SHP77 treated with DMSO at 0.1 percent for 48 hours (cell line): ENCODE measurements at places on chromosomes 16 and 17.

DNA sequence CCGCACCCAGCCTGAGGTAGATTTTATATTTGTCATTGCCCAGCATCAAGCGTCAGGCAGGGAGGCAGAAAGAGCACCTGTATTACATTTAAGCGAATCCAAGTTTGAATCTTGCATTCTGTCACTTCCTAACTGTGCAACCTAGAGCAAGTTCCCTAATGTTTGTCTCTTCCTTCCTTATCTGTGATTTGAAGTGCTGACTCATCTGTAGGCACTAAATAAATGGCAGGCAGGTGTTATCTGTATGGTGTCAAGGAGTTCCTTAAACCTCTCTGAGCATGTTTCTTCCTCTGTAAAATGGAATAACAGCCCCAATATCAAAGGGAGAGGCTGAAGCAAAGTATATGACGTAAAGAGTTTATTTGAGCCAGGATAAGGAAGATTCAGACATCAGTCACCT lies 24.3 kb downstream of the GP2 start:
- DNase-seq = no peak

GRCh38 chr17:66941249-66941648 lies 23.3 kb upstream of the CACNG4 start:
- DNase-seq = no peak

- no peak for DNase-seq
Observed at GRCh38 chr17:61007980-61008379, 330.3 kb downstream of the BCAS3 start.

DNA sequence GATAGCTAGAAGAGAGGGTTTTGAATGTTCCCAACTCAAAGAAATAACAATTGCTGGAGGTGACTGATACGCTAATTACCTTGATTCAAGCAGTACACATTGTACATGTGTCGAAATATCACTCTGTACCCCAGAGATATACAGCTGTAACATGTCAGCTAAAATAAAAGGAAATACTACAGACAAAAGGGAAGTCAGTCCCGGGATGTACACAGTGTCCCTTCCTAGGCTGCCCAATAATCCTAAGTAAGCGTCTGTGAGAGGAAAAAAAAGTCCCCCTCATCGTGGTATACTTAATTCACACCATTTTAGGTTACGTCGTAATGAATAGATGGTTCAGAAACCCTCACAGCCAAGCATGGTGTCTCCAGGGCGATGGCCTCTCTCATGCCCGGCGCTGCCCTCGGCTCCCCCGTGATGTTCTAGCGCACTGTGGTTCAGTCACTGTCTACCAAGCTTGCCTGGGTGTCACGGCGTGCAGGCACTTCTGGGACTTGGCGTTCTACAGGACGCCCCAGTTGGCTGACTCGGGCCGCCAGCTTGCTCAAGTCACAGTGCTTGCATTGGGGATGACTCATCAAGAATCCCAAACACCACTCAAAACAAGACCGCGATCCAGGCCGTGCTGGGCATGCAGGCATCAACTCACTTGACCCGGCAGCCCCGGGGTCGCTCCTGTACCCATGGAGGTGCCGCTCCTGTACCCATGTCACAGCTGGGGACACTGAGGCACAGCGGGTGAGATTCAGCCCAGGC lies 27.6 kb downstream of the CCDC40 start:
- DNase-seq = no peak

DNA sequence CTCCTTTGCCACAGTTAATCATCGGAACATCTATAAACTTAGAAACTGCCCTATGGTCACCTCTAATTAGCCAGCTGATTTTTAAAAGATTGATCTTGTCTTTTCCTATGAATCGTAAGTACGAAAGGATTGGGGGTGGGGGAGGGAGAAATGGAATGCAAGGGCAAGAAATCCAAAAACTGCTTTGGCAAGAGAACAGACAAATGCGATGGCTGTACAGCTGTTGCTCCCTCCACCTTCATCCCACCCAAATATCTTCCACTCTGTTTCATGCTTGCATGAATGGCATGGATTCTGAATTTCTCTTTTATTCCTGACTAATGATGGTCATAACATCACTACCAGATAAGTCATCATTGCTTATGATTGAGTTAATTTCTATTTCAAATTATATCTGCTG lies 165.7 kb downstream of the STX8 start:
- DNase-seq = no peak

- no peak for DNase-seq
Observed at GRCh38 chr16:68640972-68641371, 4.1 kb upstream of the CDH3 start.

DNA sequence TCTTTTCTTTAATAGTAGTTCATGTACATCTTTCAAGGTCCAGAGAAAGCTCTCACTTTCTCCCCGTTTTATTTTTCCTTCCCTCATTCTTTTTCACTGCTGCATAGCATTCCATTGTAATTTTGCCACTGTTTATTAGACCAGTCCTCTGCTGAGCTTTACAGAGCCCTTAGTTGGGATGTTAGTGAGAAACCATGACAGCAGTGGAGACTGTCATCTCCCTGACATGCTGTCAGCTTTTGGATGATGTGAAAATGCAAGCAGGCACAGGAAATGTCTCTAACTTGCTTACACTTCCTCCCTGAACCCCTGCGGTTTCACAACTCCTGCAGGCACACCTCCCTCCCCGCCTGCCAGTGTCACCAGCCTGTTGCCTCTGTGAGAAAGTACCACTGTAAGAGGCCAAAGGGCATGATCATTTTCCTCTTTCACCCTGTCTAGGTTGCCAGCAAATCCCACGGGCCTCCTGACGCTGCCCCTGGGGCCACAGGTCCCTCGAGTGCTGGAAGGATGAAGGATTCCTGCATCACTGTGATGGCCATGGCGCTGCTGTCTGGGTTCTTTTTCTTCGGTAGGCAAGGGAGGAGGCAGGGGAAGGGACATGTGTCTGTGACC lies at the start of gene ITGAL:
Gene ITGAL (plus strand): TSS at position 415 of the 615 bp plus-strand sequence. CDS start 96 bp downstream, at position 511.
- no peak for DNase-seq

- DNase-seq = no peak
Observed at GRCh38 chr17:61260071-61260797, 139.4 kb upstream of the TBX2 start.

DNA sequence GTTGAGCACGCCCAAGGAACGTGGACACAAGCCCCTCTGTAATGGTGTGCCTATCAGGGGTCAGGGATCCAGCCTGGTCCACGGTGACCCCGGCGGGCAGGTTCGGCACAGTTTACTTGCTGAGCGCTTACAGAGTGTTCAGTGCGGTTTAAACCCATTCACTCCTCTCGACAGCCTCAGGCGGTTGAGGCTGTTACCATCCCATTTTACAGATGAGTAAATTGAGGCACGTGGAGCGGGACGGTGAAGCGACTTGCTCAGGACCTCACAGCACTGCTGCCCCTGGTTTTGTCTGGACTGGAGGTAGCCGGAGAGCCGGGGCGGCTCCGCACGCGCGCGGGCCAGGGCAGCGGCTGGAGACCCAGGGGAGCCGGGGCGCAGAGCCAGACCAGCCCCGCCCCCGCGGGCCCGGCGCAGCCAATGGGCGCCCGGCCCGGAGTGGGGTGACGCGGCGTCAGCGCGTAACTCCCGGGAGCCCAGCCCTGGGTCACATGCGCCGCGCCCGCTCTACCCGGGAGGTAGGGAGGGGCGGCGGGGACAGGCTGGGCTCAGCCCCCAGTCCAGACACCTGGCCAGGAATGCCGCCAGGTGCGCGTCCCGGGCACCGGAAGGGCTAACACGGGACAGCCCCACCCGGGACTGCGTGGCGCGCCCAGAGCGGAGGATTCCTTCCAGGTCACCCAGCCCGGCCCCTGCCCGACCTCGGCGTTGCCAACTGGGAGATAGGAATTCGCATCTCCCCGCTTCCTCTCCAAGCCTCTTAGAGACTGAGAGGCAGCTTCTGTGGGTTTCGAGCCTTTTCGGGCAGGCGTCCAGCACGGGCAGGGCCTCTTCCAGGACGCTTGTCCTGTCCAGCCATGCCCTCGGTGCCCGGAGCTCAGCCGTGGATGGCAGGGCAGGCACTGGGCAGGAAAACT lies 3.3 kb upstream of the SREBF1 start:
- DNase-seq = peak; percentile 87

DNA sequence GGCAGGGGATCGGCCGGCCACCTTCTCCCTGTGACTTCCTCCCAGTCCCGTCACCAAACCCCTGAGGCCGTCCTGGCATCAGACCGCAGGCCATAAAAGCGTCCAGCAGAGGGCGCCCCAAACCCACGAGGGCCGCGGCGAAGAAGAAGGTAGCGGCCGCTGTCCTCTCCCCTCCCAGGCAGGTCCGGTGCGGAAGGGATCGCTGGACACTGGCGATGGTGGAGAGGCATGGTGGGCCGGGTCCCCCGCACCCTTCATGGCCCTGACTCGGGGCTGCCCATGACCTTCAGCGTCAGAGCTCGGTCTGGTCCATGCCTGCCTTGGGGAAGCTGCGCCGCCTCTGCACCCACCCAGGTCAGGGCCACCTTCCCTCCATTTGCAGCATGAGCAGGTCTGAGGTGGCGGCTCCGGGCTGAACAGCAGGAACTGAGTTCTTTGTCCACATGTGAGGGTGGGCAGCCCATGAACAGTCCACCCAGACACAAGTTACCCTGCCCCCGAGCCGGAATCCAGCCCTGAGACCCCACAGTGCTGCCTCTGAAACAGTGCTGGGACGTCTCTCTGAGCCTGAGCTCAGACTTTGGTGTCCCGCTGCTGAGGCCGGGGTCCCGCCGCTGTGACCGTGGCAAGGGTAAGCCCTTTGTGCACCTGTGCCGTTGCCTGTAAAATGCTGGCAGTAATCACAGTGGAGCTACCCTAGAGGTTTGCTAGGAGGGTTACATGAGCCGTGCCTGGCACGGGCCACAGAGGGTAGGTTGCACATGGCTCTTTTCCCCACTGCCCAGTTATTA lies 40.8 kb upstream of the CMIP start:
- peak; percentile 79 for DNase-seq

DNA sequence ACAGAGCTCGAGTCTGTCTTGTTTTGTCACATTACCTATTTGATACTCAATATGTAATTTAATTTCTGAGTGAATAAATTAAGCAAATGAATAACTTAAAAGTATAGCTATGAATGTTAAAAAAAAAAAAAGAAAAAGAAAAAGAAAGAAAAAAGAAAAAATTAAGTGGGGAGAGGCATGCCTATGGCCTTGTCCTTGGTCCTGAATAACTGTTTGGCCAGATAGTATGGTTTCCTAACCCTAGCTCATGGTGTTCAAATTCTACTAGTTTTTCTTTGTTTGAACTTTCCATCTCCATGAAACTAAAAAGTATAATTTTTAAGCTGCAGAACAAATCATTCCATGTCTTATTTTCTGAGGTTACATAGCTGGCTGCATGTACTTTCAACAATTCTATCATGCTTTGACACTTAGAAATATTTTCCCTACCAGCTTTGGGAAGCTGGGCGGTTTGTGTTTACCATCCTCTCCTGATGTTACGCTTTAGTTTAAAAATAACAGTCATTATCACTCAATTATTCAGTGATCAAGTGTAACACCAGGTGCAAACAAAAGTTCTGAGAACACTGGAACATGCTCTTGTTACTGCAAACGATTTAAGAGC lies 31.8 kb downstream of the TOX3 start:
- DNase-seq = peak; percentile 12

- DNase-seq = no peak
Observed at GRCh38 chr17:57751348-57751971, 6.4 kb upstream of the CCDC182 start.

DNA sequence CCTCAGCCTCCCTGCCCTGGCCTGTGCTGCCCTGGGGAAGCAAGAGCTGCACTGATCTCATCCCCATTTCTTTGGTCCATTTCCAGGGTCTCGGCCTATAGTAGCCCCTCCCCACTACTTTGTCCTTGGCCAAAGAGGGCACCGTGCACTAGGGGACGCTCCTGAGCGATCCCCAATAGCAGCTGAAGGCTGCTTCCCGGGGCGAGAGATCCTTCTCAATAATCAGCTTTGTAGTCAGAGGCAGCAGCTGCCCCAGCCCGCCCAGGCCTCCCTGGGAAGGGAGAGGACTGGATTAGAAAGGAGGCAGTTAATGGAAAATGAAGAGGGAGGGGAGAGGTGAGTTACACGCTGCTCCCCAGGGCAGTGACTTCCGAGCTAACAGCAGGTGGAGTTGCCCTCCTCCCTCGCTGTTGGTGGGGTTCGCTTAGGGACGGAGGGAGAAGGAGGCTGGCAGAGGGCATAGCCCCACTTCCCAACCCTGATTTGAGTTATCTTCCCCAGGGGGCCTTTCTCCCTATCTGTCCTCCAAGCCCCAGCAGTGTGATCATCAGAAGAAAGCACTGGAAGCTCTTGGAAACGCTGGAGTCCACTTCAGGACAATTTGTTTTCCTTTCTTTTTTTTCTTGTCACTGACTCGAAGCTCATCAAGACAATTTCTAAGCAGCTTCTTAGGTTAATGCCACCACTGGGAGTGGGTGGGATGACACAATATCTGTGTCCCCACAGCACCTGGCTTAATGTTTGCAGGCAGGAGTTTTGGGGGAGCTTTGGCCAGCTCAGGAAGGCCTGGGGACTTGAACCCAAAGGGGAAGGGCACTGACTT lies 2.6 kb downstream of the MXRA7 start:
- no peak for DNase-seq

DNA sequence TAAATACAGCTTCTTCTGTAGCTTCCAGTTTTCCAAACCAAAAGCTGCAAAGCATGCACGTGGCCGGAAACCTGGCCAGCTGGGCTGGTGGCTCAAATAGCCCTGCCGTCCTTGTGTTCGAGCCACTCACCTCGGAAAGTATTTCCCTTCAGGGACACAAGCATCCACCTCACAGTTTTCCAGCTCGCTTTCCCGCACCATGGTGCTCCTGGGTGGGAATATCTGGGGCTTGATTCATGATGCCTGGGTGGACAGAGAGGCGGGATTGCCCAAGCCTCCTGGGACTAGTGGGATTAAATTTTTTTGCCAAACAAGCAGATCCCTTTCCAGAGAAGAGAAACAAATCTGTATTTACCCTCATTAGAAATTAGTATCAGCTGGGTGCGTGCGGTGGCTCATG lies 7.1 kb upstream of the MVD start:
- no peak for DNase-seq

GRCh38 chr16:30443631-30444030 lies 2.0 kb downstream of the SEPHS2 start:
- no peak for DNase-seq

- no peak for DNase-seq
Observed at GRCh38 chr17:80012765-80013741, 22.6 kb downstream of the TBC1D16 start.

GRCh38 chr17:48051706-48052486 lies 3.7 kb downstream of the NFE2L1 start:
- DNase-seq = no peak

DNA sequence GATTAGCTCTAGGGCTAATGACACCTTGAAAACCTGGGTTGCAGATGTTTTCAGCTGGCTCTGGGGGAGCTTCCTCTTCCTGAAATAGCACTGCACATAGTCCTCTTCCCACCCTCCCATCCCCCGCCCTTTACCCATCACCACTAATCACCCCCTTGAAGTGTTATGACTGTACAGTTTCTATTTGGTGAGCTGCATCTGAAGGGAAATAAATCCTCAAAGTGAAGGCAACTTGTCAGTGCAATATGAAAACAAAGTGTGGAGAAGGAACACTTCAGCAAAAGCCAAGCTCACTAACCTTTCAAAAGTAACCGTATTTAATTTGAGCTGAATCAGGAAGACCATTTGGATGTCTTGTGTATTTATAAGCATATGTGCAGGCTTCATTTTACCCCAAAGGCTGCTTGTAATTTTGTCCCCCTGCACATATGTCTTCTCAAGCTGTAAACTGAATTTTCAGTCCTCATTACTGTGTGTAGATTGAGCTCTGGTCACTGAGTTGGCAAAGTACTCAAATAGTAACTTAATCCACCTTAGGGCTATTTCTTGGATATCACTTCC lies 44.1 kb upstream of the CA10 start:
- DNase-seq = no peak

- no peak for DNase-seq
Observed at GRCh38 chr17:3526491-3526890, 31.1 kb downstream of the TRPV3 start.
